ENCODE measurements at places on chromosomes 12 and 14.

DNA sequence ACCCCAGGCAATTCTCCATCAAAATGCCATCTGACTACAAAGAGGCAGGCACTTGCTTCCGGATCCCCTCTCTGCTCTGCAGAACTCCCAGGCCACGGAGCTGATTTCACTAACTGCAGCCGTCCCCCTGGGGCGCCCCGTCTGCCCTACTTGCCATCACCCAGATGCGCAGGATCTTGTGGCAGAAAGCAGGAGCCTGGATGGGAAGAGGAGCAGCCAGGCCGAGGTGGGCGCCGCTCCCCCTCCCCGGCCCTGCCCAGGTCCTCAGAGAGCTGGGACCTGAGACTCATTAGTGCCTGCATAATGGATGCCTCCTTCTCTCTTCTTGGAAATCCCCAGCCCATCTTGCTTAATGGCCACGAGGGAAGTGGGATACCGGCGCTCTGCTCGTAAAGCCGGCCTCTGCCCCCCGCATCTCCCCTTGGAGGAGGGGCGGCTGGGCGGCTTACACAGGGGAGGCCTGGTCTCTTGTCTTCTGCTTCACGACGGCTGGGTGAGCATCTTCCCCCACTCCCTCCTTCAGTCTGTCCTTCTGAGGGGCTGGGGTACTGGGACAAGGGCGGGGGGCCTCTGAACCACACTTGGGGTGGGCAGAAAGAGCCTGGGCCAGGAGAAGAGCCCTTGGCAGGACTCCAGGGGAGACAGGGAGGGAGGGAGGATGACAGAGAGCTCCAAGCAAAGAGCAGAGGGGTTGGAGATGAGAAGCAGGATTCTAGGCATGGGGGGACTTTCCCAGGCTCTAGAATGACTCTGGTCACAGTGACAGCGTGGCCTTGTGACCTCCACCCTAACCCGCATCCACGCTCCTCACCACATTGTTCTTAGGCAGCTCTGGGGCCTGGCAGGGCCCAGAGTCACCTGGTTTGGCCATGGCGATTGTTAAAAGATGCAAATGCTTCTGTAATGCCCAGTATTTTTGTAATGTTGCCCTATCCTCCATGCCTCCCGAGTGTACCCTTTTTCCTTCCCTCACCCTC is 19.4 kb upstream of the EML1 start:
- no peak for DNase-seq

- DNase-seq = no peak
These were observed 21.2 kb downstream of the GPHB5 start for GRCh38 chr14:63297372-63298063.

- DNase-seq = no peak
These were observed 54.2 kb downstream of the PTPRQ start for GRCh38 chr12:80498059-80498728.

DNA sequence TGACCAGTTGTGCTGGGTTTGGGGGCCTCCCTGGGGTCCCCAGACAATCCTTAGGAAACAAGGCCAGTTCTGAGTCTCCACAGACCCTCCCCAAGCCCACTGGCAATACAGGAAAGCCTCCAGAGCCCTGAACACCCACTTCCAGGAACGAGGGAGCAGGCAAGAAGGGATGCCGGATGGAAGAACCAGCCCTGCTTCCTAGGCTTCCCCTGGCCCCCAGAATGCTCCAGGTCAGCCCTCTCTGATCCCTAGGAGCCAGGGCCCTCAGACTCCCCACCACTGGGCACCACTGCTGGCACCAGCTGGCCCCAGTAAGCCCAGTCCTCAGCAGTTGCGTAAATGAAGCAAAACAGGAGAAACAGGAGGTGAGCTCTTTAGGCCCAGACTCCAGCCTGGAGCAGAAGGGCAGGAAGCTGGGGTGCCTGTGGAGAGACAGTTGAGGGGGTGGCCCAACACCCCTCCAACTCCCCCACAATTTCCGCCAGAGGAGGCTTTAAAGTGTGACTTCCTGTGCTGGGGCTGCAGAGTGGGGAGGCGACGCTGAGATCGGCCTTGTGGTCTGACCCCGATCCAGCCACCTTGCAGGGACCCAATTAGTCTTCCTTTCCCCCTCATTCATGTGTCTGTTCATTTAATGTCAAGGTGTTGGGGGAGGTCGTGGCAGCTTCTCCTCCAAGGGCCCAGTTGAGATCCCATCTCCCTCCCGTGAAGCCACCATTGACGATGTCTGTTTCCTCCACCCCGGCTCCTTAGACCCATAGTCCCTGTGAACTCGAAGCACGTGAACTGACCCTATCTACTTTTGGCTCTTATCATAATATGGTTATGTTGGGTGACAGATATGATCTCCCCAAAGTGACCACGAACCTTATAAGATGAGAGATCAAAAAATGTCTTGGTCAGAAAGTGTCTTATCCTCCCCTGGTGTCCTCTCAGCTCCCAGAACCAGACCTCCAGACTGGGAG is 4.7 kb downstream of the TNFRSF1A start:
- no peak for DNase-seq

GRCh38 chr12:49643961-49644619 is 20.7 kb downstream of the PRPF40B start:
- DNase-seq = no peak

GRCh38 chr14:59463787-59464485 is 1.2 kb downstream of the GPR135 start:
- DNase-seq = no peak

DNA sequence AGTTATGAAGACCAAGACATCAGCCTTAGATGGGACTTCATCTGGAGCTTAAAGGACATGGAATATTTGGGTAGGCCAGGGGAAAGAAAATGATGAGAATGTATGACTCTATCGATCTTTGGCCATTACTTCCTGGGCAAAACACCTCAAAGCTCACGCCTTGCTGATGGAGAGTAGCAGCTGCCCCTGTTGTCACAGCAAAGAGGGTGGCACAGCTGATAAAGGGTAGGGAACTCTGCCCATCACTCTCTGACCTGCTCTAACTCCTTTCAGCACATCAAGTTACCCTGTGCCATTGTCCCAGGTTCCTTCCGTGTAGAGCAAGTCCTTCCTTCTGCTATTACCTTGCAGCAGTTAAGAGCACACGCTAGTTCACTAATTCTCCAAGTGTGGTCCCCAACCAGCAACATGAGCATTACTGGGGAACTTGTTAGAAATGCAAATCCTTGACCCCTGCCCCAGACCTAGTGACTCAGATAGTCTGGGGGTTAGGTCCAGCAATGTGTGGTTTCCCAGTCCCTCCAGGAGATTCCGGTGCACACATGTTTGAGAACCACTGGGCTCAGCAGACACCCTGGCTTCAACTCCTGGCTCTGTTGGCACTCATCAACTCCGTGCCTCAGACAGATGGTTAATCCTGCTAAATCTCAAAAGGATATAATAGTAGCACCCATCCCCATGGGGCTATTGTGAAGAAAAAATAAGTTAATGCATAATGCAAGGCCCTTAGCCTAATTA is 93.7 kb upstream of the EEA1 start:
- DNase-seq = no peak

GRCh38 chr12:57123813-57124212 is 4.5 kb upstream of the LRP1 start:
- DNase-seq = no peak

DNA sequence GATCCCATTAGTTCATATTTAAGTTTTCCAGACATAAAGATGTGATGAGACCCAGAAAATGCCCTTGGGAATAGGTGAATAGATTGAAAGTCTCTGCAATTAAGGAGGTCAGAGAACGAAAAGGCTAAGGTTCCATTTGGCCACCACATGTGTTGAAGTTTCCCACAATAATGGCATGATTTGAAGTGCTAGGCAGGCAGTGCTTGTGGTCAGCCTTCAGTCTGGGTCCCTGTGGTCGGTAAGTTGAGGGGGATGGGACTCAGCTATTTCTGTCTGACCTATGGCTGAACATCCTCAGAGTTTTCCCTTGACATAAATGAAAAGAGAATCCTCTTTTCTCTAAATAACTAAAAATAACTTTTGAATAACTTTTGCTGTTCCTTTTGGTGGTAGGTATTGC is 92.4 kb downstream of the PELI2 start:
- no peak for DNase-seq

DNA sequence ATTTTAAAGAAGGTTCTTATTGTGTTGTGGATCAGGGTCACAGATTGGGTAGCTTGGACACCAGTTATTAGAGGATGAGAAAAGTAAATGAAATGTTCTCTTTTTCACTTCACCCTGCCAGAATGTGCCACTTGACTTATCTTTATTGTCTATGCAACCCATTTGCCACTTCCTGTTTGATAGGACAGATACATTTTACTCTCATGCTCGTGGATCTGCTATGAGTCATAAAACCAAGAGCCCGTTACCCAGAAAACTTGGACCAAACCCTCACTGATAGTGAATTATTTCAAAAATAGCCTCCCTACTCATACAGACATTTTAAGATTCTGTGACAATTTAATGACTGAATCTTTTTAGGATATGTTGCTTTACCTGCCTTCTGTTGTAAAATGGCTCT is 1.8 kb downstream of the ISCA2 start:
- no peak for DNase-seq

- DNase-seq = no peak
These were observed 32.1 kb downstream of the PPFIBP1 start for GRCh38 chr12:27555925-27556778.

Measured in urothelium cell line (cell line).